Gastrocnemius medialis (tissue), 4 donors: ENCODE measurements at places on chromosomes 7 and 10.

DNA sequence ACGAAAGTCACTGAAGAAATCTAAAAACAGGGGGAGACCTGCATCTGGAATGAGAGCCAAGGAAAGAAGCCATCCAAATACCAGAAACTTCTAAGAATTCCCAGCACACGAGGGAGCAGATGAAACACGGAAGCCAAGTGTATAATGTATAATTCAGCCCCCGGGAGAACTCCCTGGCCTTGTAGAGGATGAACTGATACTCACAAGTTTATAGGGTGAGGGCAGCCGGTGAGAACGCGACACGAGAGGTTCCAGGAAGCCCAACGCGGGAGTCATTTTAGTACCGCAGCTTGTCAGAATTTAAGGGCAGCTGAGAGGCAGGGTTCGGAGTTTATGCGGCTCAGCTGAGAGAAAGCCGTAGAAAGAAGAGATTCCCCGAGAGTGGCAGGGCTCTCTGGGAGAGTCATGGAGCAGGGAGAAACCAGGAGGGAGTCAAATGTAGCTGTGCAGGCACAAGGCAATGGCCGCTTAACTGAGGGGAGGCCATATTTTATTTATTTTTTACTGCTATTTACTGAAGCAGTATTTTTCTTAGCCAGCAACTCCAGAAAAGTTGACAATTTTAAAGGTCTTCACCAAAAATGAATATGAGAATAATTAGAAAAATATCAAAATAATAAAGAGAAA lies 164.0 kb downstream of the NPSR1 start:
- no peak for DNase-seq

DNA sequence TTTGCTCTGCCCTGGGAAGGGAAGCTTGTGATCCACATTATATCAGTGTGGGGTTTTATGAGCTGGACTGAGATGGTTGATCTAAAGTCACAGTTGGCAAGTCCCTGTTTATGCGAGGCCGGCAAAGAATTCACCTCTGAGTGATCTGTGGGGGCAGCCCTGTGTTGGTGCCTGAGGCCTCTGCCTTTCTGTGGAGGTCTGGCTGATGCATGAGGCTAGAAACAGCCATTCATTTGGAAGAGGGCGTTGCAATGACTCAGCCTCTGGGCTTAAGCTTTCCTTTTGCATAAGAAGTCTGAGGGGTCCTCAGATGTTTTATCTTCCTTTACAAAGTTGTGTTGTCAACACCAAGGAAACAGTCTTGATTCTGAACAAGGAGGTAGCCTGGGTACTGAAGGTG lies 126.9 kb downstream of the MGMT start:
- DNase-seq = no peak

DNA sequence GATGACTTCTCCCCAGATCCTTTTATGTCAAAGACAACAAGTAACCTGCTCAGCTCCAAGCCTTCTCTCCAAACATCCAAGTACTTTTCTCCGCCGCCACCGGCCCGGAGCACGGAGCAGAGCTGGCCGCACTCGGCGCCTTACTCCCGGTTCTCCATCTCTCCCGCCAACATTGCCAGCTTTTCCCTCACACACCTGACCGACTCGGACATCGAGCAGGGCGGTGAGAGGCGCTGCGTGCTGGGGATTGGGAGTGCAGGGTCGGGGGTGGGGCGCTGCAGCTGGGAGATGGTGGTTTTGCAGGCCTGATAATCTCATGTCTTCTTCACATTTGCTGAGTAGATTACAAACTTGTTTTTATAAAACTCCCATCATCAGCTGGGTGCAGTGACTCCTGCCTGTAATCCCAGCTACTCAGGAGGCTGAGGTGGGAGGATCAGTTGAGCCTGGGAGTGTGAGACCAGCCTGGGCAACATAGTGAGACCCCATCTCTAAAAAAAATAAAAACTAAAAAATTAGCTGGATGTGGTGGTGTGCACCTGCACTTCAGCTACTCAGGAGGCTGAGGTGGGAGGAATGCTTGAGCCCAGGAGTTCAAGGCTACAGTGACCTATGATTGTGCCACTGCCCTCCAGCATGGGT lies 7.2 kb upstream of the BHLHA15 start:
- no peak for DNase-seq

- DNase-seq = no peak
Measured at GRCh38 chr10:114953047-114953446, 15.1 kb downstream of the TRUB1 start.

GRCh38 chr7:76364198-76364584 lies 5.4 kb upstream of the YWHAG start:
- DNase-seq = no peak

- DNase-seq = no peak
Measured at GRCh38 chr10:30034433-30035137, 24.8 kb downstream of the JCAD start.

- no peak for DNase-seq
Measured at GRCh38 chr10:43879742-43880141, 231.1 kb upstream of the ZNF32 start.
